Right kidney (tissue), 9 donors: ENCODE measurements at places on chromosomes 2 and 18.
A peak's percentile ranks its signal among the peaks of the same experiment; 100 is the strongest.

- DNase-seq, result no peak
Observed at GRCh38 chr2:213420828-213421385, 136.6 kb downstream of the SPAG16 start.

- DNase-seq, result no peak
Observed at GRCh38 chr2:172969166-172969565, 106.5 kb upstream of the MAP3K20 start.

- no peak for DNase-seq
Observed at GRCh38 chr2:197372592-197372991, 62.0 kb upstream of the ANKRD44 start.

GRCh38 chr2:125667630-125668029 is 988.3 kb upstream of the GYPC start:
- no peak for DNase-seq

DNA sequence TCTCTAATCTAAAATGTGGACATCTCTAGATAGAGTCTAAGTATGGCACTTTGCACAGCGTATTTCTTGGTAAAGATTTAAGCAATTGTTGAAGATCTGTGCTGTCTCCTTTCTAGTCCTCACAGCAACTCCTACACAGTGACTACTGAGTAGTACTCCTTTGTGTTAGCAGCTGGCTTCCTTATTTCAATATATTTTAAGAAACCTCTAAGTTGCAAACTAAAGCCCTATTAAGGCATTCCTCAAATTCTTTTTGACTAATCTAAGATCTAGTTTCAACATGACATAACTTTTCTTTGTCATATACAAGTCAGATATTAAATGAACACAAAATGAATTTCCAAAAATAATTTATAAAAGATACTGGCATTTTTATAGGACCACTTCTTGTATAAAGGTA is 121.8 kb upstream of the DNAJC10 start:
- no peak for DNase-seq

DNA sequence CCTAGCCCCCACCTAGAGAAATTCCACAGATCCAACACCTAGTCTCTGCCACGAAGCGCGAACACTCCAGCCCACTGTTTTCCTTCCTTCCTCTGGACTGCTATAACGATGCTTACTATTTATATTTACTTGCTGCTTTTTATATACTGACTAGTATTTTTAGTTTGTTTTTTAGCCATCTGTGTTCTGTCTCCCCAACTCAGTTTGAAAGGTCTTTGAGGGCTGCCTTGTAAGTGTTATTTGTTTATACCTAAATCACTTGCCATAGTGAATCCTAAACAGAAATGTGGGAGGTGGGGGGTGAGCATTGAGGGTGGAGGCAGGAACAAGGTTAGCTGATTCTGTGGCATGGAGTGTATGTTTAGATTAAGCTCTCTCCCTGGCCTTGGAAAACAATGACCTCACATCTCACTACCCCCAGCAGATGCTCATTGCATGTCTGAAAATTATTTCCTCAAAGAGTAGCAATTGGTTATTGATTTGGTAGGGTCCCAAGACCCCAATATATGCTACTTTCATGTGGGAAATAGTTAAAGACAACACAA is 1.1 kb upstream of the NCKAP5 start:
- no peak for DNase-seq

- DNase-seq, result no peak
Observed at GRCh38 chr2:105683011-105683492, 61.7 kb upstream of the NCK2 start.

GRCh38 chr18:28831476-28831875 is 654.5 kb upstream of the CDH2 start:
- DNase-seq, result no peak

- DNase-seq, result peak; percentile 39
Observed at GRCh38 chr2:24049485-24050021, at the start of gene FKBP1B. Gene FKBP1B, plus strand, starts transcription at chr2:24049741. Its CDS starts 109 bp downstream, at chr2:24049850.

DNA sequence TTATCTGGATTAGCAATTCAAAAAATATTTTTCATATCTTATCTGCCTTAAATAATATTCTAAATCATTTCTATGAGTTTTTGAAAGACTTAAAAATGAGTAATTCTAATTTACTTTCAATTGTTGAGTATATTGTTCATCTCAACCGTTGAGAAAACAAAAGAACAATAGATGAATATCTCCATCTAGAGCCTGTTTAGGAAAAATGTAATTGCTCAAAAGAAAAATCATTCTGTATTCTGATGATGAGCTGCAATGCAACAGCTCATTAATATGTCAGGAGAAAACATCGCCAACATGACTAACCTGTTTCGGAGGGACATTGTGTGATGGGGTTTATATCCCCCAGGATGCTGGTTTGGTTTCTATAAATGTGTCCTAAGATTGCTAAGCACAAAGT is 417.6 kb downstream of the SUCLG1 start:
- DNase-seq, result no peak

DNA sequence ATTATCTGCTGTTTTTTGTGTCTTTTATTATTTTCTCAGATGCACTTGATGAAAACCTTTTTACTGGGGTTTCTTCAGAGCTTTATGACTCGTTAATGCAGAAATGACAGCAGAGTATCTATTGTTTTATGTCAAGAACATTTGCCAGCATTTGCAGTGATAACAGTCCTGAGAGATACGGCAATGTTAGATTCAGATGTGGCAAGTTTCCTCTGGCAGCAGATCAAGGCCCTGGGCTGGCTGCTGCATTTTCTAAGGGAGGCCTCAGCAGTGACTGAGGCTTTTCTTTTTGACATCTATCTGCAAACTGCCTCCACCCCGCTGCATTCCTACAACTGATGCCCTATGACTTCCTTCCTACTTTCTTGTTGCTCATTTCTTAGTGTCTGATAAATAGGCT is 40.2 kb downstream of the EFEMP1 start:
- DNase-seq, result no peak

- no peak for DNase-seq
Observed at GRCh38 chr2:85390941-85391669, 19.1 kb downstream of the CAPG start.

DNA sequence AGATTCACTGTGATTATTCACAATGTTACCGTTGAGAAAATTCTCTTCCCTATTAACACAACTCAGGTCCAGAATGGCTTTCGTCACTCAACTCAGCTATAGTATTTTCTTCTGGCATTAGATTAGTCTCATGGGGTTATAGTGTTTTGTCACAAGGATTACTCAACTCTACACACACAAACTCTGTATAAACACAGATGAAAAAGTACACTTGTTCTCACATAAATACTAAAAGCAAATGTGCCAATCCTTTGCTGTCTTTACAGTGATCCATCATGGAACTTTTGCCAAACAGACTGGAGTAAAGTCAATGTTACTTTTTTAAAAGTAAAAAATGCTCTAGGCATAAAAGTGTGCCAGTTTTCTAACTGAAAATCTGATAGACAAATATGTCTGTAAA is 267.6 kb downstream of the RBM43 start:
- no peak for DNase-seq

GRCh38 chr2:159450180-159450579 is 163.7 kb upstream of the WDSUB1 start:
- no peak for DNase-seq

GRCh38 chr2:54021702-54022101 is 50.9 kb upstream of the PSME4 start:
- no peak for DNase-seq

DNA sequence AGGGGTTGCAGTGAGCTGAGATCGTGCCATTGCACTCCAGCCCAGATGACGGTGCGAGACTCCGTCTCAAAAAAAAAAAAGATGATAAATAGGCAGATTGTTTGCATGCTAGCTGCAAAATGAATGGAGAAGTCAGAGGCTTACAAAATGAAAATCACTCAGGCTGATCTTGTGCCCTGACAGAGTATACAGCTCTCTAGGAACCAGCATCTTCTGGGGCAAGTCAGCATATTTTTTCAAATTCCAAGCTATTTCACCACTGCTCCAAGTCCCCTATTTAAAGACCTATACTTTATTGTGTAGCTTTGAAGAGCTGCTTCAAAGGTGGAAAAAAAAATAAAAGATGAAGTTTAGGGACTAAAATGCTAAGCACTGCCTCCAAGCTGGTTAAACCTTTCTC is 6.1 kb downstream of the E2F6 start:
- no peak for DNase-seq

DNA sequence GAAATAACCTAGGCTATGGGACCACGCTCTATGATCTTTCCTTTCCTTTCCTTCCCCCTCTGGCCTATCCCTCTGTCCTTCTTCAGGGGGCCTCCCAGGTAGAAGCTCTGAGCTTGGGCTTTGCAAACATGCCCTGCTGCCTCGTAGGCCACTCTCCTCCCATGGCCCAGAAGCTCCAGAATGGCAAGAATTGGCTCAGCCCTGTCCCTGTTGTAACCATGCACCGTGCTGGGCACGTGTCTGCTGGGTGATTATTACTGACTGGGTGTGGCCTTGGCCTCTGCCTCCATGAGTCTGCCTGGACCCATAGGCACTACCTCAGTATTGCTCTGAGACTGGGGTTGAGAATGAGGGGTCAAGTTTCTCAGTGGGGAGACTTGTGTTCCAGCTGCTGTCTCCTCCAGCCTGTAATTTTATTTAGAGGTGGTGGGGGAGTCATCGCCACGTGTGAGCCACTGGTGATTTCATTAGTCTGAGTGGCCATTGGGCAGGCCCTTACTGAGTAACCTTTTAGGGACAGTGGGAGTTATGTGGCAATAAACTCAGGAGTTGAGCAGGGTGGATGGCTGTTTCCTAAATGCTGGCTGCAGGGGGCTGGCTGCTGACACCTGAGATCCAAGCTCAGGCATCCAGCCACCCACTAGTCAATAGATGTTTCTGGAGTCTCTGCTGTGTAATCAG is 157.9 kb downstream of the CLIP4 start:
- no peak for DNase-seq

DNA sequence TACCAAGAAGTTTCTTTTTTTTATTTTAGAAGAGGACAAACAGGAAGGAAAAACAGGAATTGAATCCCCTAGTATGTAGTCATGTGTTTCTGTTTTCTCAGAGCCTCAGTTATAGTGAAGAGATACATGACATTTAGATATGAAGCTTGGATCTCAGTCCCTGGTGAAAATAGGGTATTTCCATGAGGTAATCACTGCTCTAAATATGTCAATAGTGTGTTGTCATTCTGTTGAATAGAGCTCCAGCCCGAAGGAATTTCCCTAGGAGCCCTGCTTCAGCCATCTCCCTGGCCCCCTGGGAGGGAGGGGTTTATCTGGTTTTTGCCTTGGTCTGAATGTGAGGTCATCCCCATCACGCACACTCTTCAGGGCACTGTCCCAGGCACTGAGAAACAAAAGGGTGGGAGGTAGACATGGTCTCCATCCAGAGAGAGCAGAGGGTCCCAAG is 47.1 kb upstream of the REL start:
- no peak for DNase-seq

GRCh38 chr2:65974067-65974723 is 460.7 kb upstream of the MEIS1 start:
- no peak for DNase-seq

- DNase-seq, result no peak
Observed at GRCh38 chr2:158714420-158714819, 80.7 kb upstream of the DAPL1 start.

GRCh38 chr2:239508261-239508660 is 107.4 kb upstream of the HDAC4 start:
- DNase-seq, result no peak

DNA sequence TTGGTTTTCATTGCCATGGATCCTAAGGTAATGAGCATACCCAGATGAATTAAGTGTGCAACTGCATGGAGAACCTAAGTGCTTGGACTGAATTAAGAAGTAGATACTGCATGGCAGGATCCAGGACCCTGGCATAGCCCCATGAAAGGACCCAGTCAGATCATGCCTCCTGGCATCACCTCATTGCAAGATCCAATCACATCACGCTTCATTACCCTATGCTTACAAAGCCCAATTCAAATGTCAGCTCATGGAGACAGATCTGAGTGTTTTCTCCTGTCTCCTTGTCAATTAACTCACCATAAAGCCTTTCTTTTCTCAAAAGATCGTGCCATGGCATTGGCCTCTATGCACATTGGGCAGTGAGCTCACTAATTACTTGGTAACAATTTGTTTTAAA is 519.8 kb upstream of the ZNF804A start:
- no peak for DNase-seq

GRCh38 chr18:56825878-56826277 is 174.7 kb downstream of the WDR7 start:
- no peak for DNase-seq

DNA sequence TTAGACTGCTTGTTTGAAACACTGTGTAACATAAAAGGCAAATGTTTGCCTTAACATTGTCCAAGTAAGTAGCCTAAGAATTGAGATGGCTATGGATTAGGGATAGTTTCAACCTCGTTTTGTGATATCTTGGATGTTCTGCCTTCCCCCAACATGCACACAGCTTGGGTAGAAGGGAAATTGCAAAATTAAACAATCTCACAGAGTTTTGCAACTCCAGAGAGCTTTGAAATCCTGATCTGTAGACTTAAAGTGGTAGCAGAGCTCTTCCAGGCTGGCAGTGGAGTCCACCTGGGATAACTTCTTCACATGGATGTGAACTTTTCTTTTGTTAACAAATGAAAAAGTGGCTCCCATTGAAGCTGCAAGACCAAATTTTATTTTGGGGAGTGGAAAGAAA is 59.6 kb downstream of the CHRNA1 start:
- DNase-seq, result no peak

DNA sequence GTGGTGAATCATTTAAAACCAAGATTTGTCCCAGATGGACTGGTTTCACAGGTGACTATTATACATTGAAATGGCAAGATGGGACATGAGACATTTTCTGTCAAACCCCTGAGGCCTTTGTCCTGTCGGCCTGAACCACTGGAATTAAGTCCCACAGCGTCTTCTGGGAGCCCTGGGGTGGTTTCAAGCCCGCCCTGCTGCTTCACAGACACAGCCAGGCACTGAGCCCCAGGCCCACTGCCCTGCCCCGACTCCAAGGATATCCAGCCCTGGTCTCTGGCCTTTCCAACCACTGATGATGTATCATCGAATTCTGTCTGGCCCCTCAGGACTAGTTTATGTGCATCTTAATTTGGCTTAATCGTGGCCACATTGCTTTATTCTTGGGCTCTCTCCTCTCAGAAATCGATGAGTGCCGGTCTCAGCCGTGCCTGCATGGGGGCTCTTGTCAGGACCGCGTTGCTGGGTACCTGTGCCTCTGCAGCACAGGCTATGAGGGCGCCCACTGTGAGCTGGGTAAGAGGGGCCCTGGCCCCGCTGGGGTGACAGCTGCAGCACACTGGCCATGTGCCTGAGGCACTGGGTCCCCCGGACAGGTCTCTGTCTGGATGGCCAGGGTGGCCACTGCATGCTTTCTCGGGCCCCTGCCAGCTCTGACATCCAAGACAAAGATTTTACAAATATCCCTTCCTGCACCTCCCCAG is 39.5 kb downstream of the MTERF4 start:
- no peak for DNase-seq

DNA sequence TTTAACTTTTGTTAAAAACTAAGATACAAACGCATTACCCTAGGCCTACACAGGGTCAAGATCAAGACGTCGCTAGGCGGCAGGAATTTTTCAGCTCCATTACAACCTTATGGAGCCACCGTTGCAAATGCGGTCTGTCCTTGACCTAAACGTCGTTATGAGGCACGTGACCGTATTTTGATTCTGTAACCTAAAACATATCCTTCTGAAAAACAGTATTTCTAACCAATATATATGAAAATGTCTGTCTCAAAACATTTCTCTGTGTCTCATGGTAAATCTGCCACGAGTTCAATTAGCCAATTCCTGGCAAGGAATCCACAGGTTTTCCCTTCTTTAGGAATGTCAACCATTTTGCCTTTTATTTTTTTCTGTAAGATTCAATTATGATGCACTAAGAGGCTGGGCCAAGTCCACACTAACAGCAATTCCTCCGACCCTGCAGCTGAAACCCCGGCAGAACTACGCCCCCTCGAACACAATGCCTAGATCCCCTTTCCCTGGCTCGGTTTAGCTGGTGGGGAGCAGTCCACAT is 1.7 kb downstream of the RTN4 start:
- peak; percentile 85 for DNase-seq
